H4 (cell line): ENCODE measurements at places on chromosomes 1 and 21. TPM values are rescaled to one million over a fixed set of nuclear protein-coding genes. Genes with fewer than 3 reads are reported as not detected.

Gene IL6R
- 6.6 and 7.3 TPM in 2 replicates for total RNA-seq

Gene GPR25
- total RNA-seq: not detected in 2 replicates

Gene KANK4
- 0.78 TPM in 1 of 2 replicates, not detected in the other for total RNA-seq

Gene SLC44A5
- total RNA-seq: 0.62 and 1.6 TPM in 2 replicates

Gene SLFNL1
- total RNA-seq: not detected in 2 replicates

Gene KRTAP19-3
- total RNA-seq: not detected in 2 replicates

Gene DCST2
- not detected in 2 replicates for total RNA-seq
